Pancreas (tissue), 10 donors: ENCODE measurements at places on chromosomes 12 and 14. TPM values are rescaled to one million over a fixed set of nuclear protein-coding genes. Genes with fewer than 3 reads are reported as not detected.

AMDHD1 gene
- total RNA-seq, result 0.55 TPM

TMCC3 gene
- total RNA-seq, result 2.9 TPM

KLRG1 gene
- total RNA-seq, result 1.4 TPM

RNU4-1 gene
- total RNA-seq, result 1,121 TPM

IAPP gene
- total RNA-seq, result 449 TPM

KRT79 gene
- total RNA-seq, result not detected

TMEM132D gene
- total RNA-seq, result 0.19 TPM

SART3 gene
- total RNA-seq, result 23.4 TPM

NPFF gene
- total RNA-seq, result not detected

TMEM30B gene
- 18.3 TPM for total RNA-seq

ASB8 gene
- total RNA-seq, result 17.6 TPM

DNA sequence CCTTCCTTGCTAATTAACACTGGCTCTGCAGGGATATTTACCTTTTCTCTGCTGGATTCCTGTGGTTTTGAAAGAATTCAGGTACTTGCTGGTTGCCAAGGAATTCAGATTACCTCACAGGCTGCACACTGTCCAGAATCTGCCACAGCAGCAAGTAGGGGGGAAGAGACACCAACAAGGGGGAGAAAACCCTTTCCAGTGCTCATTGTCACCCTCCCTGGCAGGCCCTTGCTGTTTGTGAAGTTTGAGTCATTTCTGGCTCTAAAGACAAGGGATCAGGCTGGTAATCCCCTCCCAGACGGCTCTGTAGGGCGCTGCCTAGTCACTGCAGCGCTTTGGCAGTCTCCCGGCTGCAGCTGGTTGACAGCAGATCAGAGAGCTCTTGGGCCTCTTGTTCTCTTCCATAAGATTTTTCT is 50.8 kb downstream of the TTLL5 start:
- peak; percentile 82 for DNase-seq

- DNase-seq, result no peak
Measured at GRCh38 chr12:83573671-83574070, 887.0 kb downstream of the TMTC2 start.

DNA sequence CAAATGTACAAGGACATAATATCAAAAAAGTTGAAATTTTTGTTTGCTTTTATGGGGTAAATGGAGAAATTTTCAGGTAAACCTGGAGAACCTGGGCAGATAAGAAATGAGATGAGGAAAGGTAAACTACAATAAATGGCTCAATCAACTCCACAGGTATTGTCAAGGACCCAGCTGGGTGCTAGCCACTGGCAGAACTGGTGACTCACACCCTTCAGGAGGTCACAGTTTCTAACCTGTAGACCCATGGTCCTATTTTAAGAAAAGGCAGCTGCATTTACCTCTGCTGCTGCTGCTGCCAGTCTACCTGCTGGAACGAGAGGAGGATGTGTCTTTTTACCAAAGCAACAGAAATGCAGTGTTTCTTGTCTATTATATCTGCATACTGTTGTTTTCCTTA is 226.6 kb downstream of the ALG10B start:
- DNase-seq, result no peak

DNA sequence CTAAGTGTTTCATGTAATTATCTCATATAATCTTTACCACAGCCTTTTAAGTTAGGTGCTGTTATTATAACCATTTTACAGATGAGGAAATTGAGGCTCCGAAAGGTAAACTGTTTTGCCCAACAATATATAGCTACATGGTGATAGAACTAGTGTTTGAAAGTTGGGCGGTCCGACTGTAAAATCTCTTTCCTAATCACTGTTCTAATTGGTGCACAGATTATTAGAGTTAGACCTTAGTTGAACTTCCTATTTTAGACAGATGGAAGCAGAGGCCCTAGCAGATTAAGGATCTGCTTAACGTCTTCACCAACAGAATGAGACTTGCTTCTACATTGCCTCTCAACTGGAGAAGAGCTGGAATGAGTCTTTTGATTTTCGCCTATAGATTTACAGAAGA is 30.0 kb upstream of the DUSP6 start:
- DNase-seq, result no peak

DNA sequence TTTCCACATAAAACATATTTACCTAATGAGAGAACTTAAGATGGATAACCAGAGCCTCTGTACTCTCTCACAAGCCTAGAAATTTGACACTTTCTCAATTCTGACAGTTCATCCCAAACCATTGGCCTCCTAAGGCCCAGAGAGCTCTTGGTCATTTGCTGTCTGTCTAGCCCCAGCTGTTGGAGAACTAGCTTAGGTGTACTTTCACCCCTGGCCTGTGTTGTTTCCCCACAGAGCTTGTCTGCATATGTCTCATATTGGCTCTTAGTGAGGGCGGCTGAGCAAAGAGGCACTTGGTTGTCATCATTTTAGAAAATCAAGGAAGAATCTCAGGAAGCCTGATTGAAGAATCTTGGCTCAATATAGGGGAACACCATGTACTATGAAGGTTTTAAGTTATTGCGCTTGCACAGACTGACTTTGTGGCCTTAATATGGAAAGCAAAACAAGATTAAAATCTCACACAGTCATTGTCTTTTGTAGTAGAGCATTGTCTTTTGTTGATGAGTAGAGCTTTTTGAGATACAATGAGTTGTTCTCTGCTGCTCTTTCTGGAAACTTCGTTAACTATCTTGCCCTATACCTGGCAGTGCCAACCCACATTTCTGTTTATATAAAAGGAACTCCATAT is 324.6 kb downstream of the RAD51B start:
- no peak for DNase-seq

DNA sequence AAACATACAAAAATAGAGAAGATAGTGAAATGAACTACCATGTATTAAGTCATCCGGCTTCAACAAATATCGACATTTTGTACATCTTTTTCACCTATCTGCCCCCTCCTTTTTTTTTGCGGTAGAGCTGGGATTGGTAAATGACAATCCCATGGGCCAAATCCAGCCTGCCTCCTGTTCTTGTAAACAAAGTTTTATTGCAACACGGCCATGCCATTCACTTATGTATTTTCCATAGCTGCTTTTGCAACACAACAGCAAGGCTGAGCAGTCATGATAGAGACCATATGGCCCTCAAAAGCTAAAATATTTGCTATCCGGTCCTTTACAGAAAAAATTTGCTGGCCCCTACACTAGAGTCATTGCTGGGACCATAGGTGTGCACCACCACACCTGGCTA is 58.1 kb upstream of the PLEKHG3 start:
- no peak for DNase-seq

- no peak for DNase-seq
Measured at GRCh38 chr12:87812681-87813080, 216.5 kb downstream of the C12orf50 start.

- DNase-seq, result no peak
Measured at GRCh38 chr14:52268279-52269061, 972 bp downstream of the PTGDR start.

- DNase-seq, result no peak
Measured at GRCh38 chr14:68373847-68374444, 418.9 kb downstream of the ZFP36L1 start.

DNA sequence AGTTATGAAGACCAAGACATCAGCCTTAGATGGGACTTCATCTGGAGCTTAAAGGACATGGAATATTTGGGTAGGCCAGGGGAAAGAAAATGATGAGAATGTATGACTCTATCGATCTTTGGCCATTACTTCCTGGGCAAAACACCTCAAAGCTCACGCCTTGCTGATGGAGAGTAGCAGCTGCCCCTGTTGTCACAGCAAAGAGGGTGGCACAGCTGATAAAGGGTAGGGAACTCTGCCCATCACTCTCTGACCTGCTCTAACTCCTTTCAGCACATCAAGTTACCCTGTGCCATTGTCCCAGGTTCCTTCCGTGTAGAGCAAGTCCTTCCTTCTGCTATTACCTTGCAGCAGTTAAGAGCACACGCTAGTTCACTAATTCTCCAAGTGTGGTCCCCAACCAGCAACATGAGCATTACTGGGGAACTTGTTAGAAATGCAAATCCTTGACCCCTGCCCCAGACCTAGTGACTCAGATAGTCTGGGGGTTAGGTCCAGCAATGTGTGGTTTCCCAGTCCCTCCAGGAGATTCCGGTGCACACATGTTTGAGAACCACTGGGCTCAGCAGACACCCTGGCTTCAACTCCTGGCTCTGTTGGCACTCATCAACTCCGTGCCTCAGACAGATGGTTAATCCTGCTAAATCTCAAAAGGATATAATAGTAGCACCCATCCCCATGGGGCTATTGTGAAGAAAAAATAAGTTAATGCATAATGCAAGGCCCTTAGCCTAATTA is 93.7 kb upstream of the EEA1 start:
- no peak for DNase-seq

DNA sequence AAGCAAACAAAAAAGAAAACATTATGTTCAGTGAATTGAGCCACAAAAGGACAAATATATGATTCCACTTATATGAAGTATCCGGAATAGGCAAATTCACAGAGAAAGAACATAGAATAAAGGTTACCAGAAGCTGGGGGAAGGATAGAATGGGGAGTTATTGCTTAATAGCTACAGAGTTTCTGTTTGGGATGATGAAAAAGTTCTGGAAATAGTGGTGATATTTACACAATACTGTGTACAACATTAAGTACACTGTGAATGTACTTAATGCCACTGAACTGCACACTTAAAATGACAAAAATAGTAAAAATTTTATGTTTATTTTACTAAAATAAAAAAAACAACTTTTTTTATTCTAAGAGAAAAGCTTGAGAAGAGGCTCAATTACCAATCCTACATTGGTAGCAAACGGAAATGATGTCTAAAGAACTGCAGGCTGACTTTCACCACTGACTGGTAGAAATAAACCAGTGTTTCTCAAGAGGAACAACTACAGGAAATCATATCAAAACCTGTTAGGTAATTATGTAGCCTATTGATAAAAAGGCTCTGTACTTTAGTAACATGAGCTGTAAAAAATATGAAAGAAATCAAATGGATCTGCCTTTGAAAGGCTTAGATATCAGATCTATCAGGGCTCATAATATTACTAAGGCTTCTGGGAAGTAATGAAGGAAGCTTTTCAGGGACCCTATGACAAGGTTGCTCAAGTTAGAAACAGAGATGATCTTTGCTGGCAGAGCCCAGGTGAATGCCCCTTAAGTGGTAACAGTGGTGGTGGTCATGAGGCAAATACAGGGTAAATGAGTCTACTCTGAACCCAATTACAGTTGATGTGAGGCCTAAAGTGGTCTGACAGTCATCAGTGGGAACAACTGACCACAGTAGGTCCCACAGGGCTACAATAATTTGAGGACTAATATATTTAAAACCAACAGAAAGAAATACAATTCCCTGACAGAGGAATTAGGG is 41.3 kb downstream of the BAZ1A start:
- DNase-seq, result no peak

DNA sequence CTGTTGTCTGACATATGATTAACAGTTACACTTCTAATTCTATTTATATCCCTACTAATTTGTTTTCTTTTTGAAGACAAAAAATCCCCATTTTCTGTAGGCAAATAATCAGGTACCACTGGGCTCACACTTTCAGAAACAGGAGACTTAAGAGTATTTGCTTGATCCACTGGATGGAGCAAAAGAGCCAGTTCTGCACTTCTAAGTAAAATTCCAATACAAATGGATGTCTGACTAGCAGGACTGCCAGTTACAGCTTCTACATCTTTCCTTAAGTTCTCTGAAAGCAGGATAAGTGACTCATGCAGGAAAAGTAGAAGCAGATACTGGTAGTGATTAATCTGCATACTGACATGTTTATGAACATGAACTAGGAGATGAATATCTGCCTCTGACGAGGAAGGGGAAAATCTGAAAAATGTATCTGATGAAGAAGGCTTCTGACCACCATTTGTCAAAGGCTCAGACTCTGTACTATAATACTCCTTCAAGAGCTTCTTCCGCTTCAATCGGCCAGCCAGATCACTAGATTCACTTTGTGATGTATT is 73.8 kb upstream of the ANKS1B start:
- DNase-seq, result no peak

DNA sequence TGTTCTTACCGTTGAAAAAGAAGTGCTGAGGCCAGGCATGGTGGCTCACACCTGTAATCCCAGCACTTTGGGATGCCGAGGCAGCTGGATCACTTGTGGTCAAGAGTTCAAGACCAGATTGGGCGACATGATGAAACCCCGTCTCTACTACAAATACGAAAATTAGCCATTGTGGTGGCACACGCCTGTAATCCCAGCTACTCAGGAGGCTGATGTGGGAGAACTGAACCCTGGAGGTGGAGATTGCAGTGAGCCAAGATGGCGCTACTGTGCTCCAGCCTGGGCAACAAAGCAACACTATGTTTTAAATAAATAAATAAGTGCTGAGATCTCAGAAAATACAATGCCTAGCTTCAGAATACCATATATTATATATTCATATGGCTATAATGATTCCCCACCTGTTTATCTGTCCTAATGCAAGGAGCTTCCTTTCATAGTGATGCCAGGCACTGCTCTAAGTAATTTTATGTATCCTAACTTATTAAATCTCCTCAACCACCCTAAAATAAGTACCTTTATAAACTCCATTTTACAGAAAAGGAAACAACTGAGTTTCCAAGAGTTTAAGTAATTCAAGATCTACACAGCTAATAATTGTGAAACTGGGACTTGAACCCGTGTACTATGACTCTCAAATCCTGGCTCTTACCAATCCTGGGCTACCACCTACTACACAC is 7.3 kb downstream of the PHLDA1 start:
- DNase-seq, result no peak

DNA sequence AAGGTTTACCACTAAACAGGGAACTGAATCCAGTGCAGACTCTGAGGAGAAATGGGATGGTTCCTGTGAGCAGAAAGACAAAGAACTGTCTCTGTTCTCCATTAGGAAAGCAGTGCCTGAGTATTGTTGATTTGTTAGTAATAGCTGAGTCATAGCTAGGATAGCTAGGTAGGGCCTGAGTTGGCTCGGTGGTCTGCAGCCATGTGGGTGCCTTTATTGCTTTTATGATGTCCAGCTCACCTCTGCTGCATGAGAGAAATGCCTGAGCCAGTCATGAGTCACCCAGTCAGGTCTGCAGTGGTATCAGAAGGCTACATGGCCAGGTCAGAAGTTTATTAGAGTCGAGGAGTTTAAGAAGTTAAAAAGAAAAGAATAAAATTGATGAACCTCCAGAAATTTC is 24.2 kb downstream of the TRHDE start:
- no peak for DNase-seq

DNA sequence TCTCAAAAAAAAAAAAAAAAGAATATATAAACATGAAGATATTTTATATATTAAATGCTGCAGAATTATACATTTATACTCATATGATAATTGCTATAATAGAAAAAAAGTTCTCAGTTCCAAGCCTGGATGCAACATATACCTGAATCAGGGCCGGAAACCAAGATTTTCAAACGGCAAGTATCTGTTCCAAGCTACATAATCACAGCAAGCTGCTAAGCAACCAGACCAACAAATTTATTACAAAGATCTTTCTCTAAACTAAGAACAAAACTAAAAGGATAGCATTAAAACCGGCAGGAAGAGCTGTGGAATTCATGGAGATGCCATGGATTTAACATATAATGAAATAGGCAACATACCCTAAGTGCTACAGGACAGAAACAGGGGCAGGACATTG is 7.1 kb downstream of the RACGAP1 start:
- no peak for DNase-seq

- no peak for DNase-seq
Measured at GRCh38 chr14:75249958-75250336, 28.7 kb upstream of the FOS start.

GRCh38 chr12:15716581-15716980 is 72.6 kb downstream of the EPS8 start:
- no peak for DNase-seq

GRCh38 chr12:27455589-27455988 is 9.1 kb downstream of the SMCO2 start:
- no peak for DNase-seq
